ENCODE measurements at places on chromosomes 2 and 18. TPM values are rescaled to one million over a fixed set of nuclear protein-coding genes. Genes with fewer than 3 reads are reported as not detected.
A peak's percentile ranks its signal among the peaks of the same experiment; 100 is the strongest.

- no peak for DNase-seq
These were observed 691.3 kb downstream of the LRP1B start for GRCh38 chr2:141439524-141439923.

Gene COL3A1
- total RNA-seq = 3,160 TPM

Gene OTOF
- not detected for total RNA-seq

GRCh38 chr18:39172695-39173421 lies 1607.3 kb upstream of the CELF4 start:
- no peak for DNase-seq

DNA sequence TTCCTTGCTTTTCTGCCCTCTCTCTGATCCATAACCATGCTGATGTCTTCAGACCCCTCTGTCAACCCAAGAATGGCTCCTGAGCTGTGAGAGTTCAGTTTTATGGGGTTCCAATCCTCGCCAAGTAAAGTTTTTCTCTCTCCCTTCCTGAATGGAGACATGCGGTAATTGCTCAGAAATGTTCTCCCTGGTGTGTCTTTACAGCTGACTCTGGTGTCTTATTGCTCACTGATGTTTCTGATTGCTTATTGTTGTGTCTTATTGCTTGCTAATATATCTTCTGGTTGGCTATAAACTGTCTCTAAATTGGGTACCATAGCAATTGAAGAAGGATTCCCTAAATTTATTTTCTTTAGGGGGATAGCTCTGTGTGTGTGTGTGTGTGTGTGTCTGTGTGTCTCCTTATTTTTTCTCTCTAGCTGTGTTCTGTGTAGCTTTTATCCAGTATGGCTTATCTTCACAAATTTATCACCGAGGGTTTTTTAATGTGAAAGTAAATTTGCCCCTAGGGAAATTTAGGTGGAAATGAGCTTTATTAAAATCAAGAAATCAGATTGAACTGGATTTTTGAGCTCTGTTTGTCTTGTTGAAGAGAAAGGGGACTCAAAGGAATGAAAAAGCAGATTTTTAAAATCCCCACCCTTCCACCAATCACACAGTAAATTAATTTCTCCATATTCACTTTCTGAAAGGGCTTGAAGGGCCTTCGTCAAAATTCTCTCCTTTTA lies 19.5 kb downstream of the MGAT5 start:
- no peak for DNase-seq

DNA sequence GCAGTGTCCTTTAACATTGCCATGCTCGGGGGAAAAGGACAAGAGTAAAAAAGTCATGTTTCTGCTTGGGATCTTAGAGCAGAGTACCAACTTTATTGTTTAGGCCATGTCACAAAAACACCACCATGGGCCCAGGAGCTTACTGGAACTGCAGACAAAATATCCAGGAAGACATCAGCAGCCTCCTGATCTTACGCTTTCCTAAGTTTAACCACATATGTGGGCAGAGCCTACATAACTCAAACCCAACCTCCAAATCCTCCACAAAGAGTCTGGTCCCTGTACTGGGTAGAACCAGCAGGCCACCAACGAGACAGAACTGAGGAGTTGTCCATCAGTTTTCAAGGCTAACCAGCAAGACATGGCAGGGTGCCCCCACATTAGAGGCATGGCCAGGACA lies 10.3 kb downstream of the GALNT14 start:
- no peak for DNase-seq

DNA sequence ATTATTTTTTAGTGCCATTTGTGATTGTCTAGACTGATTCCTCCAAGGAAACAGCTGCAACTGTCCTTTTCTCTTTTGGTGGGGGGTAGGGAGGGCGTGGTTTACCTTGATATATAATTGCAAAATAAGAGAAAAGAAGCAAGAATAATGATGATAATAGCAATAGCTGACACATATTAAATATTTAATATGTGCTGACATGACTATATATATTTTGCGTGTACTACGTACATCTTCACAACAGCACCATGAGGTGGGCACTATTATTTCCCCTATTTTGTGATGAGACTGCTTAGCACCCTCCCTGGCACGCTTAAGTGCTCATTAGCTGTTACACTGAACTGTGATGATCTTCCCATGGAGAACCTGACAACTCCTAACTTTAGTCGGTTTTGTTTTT lies 39.4 kb downstream of the TNFRSF11A start:
- DNase-seq = no peak

Gene KIF1A
- under 0.01 TPM for total RNA-seq

GRCh38 chr2:85709401-85709811 lies 15.2 kb downstream of the GNLY start:
- DNase-seq = no peak

- DNase-seq = no peak
These were observed 45.7 kb upstream of the EML4 start for GRCh38 chr2:42123426-42123825.

- no peak for DNase-seq
These were observed 70.5 kb upstream of the ZCCHC2 start for GRCh38 chr18:62452280-62452831.

GRCh38 chr2:66447677-66448076 lies 12.8 kb downstream of the MEIS1 start:
- DNase-seq = no peak

DNA sequence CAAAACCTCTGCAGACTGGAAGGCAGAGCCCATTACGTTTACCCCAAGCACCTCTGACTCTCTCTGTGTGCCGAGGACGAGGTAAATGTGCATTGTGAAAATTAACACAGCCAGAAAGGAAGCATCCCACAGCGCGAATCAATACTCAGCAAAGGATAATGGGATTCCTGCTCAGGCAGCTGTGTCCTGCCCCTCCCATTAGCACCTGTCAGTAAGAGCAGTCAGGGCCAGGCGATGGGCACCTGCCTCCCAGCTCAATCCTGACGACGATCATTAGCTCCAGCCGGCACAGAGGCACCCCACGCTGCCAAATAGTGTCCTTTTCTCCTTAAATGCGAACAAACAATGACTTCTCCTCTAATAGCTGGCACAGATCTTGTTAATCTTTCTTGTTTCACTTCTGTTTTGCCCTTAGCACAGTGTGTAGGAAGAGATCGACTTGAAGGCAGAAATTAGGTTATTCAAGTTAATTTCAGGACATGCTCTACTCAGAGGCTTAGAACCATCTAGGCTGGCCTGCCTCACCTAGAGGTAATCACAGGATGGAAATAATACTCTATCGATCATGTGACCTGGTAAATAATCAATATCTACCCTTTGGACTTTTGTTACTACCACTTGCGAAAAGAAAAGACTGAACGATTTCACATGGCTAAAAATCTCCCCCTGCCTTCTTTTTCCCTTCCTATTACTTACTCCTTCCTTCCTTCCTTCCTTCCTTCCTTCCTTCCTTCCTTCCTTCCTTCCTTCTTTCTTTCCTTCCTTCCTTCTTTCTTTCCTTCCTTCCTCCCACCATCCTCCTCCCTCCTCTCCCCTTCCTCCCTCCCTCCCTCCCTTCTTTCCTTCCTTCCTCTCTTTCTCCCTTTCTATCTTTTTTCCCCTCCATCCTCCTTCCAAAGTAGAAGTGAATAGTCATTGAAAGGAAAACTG lies 487.9 kb upstream of the ID2 start:
- DNase-seq = no peak

DNA sequence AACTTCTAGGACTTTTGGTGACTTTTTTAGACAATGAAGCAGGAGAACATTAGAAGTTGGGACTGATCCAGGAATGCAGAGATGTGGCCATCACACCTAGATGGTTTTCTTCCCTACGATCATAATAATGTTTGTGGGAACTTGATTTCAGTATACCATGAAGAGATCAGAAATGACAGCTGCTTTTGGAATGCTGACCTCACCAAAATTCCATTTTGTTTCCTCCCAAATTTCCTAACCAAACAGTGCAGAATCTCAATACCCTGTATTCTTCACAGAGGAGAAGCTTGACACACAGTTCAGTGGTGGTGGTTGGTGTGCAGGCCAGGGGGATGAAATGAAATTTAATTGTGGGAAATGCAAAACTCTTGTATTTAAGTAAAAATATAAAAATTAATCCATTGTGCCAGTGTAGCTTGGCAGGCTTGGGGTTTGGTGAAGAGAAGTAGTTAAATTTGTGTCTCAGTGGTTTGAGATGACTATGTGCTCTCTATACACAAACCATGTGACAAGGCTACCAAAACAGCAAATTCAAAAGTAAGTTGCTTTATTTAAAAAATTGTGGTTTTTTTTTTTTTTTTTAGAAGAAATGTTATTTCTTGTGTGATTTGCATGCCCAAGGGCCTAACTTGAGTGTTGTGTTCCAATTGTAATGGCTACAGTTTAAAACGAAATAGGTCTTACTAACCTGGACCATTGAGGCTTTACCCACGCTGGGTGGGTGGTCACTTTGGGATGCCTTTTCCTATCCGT lies 252.4 kb downstream of the LPIN1 start:
- no peak for DNase-seq

Gene PSMA8
- total RNA-seq = not detected

Gene RGPD4
- total RNA-seq = not detected

Gene RPE
- total RNA-seq = 68.0 TPM

DNA sequence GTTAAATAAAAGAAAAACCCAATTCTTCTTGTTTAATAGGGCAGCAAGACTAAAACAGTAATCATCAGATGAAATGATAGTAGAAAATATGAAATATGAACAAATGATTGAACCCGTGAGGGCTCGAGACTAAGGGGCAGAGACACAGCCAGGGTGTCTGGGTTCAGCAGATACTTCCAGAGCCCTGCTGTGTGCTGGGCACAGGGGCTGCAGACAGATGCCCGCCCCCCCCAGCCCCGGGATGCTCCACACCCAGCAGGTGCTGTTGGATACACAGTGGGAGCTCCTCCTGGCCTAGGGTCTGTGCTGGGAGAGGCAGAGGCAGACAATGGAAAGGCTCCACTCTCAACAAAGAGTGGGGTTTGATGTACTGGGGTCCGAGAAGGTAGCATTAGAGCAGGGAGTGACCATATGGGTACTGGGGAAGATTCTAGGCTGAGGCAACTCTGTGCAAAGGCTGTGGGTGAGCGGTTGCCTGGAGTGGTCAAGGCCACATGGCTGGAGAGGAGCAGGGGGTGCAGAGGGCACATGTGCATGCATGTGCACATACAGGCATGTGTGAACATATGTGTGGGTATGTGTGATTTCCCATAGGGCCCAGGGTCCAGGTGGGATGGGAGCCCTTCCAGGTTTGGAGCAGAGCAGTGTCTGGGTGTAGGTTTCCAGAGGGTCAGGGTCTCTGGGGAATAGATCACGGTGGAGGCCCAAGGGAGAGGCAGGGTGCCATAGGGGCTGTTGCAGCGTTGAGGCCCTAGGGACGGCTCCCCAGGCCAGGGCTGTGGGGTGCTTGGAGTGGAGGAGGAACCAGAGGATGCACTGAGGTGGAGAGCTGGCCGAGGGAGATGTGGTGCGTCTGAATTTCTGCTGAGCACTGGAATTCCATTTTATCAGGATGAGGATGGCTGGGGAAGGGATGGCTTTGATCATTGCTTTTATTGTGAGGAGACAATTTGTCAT lies 36.7 kb downstream of the LDLRAD4 start:
- DNase-seq = no peak

DNA sequence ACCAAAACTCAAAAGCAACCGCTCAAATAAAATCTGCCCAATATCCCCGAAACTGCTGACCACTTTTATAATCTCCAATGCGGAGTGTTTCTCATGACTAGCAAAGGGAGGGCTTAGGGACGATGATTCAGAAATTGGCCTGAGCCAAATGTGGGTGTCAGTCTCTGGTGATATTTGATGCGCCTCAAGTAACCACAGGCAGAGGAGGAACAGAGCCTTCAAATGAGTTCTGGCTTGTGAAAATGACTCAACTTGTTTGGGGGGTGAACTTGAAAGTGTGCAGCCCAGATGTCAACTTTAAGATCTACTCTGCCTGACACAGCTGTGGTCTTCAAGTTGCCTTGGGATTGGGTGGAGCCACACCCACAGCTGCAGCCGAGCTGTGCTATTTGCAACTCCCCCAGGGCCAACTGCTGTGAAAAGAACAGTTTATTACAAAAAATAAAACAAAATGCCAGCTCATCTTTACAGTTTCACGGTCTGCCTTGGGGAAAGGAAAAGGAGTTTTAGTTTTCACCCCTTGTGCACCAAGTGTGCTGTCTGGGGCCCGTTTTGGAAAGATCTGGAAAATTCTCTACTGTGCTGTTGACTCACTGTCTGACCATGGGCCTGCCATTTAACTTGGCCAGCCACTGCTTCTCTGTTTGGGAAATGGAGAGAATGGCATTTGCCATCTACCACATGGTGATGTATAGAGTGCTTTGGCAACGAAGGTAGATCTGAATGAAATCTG lies 222.1 kb downstream of the MTX2 start:
- DNase-seq = peak; percentile 93

DNA sequence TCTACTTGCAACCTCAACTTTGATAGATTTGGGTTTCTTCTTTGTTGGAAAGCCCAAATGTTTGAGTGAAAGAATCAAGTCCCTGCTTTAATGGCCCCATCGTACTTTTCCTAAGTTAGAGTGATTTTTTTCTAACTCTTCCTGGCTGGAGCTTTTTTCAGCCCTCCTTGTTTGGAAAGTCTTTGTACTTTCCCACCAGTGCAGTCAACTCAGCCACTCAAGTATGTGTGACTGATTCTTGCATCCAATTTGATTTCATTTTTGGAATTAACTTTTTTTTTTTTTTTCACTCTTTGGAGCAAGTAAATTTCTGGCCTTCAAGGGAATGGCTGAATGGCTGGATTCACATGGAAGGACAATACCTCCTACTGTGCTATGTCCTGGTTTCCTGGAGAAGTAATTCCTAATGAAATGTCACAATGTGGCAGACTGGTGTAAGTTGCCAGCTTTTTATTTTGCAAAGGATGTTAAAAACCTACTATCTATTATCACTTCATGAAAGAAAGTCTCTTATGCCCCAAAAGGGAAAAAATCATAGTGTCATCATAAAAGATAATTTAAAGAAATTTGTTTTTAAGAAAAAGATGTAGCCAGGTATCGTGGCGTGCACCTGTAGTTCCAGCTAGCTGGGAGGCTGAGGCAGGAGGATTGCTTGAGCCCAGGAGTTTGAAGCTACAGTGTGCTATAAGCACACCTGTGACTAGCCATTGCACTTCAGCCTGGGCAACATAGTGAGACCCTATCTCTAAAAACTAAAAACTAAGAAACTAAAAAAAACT lies 76.0 kb upstream of the ZFP36L2 start:
- no peak for DNase-seq

- DNase-seq = no peak
These were observed 21.9 kb downstream of the SERTAD2 start for GRCh38 chr2:64631771-64632170.

Gene SOCS6
- total RNA-seq = 38.7 TPM

DNA sequence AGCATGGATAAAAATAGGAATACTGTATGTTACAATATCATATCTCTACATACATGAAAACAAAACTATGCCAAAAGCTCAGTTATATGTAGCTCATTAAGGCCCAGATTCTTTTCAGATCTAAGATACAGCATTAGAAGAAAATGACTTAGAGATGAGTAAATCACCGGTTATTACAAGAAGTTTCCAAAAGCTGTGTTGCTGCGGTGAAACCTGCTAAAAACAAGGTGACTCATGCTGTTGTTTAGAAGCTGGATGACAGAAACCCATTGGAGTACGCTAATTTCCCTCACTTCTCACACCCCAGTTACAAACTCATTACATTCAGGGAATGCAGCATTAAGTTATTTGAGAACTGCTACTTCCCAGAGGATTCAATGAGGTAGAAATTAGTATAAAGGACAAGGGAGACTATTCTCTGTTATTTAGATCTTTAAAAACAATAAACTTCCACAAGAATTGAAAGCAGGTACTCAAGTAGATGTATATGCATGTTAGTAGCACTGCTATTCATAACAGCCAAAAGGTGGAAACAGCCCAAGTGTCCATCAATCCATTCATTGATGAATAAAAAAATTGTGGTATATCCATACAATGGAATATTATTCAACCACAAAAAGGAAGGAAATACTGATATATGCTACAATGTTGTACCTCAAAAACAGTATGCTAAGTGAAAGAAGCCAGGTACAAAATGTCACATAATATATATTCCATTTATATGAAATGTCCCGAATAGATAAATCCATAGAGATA lies 32.6 kb downstream of the RBKS start:
- DNase-seq = no peak

Gene MAPRE2
- total RNA-seq = 24.2 TPM

Data from osteoblast (primary cell).